ENCODE measurements at places on chromosomes 3 and 15.

DNA sequence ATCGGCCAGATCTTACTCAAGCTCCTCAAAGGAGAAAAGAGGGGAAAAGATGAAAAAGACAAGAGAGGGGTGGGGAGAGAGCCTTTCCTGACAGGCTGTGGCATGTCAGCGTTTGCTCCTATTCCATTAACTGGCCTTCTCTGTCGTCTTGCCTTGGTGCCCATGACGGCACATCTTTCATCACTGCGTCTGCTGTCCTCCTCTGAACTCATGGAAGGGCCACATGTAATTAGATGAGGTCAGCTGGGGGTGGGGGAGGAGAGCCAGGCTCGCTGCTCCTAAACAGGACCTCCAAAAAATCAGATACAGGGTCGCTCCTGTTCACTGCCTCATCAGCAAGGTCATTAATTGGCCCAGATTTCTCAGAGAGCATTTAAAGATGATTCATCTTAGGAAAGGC lies 49.7 kb downstream of the LRTM1 start:
- DNase-seq, result no peak

- no peak for DNase-seq
Observed at GRCh38 chr15:76057332-76058000, 2.3 kb upstream of the TMEM266 start.

GRCh38 chr3:127589600-127590281 lies 792 bp downstream of the TPRA1 start:
- no peak for DNase-seq

DNA sequence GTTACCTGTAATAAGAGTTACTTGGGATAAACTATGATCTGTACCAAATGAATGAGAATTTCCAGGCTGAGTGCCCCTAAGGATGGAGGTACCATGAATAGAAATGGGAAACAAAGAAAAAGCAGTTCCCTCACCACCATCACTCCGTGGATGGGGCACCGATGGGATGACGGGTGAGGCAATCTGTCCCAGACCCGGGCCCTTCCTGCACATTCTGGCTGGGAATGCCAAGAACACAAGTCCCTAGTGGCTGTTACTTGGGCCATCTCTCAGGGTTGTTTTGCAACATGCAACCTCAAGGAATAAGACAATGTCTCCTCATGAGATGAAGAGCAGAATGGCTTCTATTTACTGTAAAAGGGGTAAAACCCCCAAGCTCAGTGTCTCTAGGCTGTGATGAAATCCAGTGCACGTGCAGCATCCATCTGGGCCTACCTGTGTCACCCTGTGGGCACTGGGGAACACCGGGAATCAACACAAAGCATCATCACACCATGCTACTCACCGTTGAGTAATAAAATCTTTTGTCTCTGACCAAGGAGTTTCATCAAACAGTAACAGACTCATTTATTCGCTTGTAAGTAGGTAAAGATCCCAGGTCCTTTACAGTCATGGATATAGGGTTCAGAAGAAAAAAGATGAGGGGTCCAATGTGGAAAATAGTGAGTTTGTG lies 22.3 kb downstream of the GNB4 start:
- DNase-seq, result no peak

GRCh38 chr15:79015416-79015815 lies 70.6 kb upstream of the CTSH start:
- DNase-seq, result no peak

Data from stimulated activated CD8-positive, alpha-beta memory T cell treated with anti-CD3 and anti-CD28 coated beads, Interleukin-4, amount 100 ng/mL, for 4 hours (primary cell).